Kidney (tissue), 22 donors: ENCODE measurements at places on chromosomes 2 and 18.

- no peak overlapping the region for H3K27ac ChIP-seq
- no peak overlapping the region for H3K4me3 ChIP-seq
- DNase-seq, result no peak
- no peaks in the 10 kb centered on the region for H3K36me3 ChIP-seq
Observed at GRCh38 chr18:48637081-48637990, 98.5 kb downstream of the CTIF start.

GRCh38 chr2:42567806-42568400 is 529 bp upstream of the MTA3 start:
- peak overlapping the region; percentile 41 for H3K27ac ChIP-seq
- peak; percentile 80 for DNase-seq
- no peaks in the 10 kb centered on the region for H3K27me3 ChIP-seq
- peaks cover 3% of the 10 kb centered on the region for H3K4me1 ChIP-seq
- H3K36me3 ChIP-seq, result no peaks in the 10 kb centered on the region
- no peak overlapping the region for H3K4me3 ChIP-seq

DNA sequence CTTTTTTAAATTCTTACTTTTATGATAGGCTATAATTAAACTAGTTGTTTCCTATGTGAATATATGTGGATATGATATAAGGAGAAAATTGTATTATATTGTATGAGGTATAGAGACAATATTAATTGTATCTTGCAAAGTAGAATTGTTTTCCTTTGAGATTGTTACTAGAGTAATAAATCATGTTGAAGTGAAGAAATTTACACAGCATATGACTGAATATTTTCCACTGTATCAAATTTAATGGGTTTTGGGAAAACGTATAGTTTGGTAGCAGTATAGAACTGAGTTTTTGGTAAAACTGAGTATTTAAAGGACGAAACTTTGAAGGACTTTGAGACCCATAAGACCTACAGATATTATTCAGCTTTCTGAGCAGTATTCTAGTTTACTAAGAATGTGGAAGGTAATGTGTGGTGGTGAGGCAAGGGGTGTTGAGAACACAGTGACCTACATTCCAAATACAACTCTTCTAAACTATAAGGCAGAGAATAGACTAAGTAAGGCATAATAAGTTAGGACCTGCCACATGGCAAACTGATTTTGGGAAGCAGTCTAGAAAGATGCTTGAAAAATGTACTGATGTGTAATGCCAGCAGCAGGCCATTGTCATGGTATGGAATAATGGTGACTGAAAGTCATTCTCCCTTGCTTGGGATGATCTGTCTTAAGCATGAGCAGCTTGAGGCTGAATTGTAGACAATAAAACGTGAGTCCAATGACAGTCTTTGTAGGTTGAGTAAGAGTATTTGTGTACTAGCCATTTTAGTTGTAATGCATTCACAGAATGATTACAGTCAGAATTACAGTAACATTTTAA is 29.6 kb downstream of the PKP4 start:
- DNase-seq, result no peak
- no peaks in the 10 kb centered on the region for H3K27me3 ChIP-seq
- H3K27ac ChIP-seq, result no peak overlapping the region
- no peaks in the 10 kb centered on the region for H3K4me1 ChIP-seq
- no peaks in the 10 kb centered on the region for H3K36me3 ChIP-seq
- H3K4me3 ChIP-seq, result no peak overlapping the region

DNA sequence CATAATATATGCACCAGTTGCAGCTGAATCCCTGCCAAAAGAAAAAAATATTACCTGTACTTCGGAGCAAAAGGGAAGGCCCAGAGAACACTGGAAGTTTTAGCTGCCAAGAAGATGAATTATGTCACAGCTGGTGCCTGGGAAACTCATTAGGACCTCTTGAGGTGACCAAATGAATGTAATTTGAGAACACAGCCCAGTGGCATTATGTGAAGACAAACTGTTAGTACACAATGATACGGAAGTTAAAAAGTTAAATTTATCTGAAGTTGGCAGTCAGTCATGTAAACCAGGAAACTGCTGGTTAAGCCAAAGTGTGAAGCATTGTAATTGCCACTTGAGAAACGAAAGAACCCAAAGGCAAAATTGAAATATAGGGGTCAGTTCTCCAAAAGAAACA is 80.7 kb downstream of the EML4 start:
- peak; percentile 86 for DNase-seq
- no peak overlapping the region for H3K4me3 ChIP-seq
- H3K4me1 ChIP-seq, result peaks cover 4% of the 10 kb centered on the region
- no peaks in the 10 kb centered on the region for H3K36me3 ChIP-seq
- H3K27me3 ChIP-seq, result no peaks in the 10 kb centered on the region
- no peak overlapping the region for H3K27ac ChIP-seq

GRCh38 chr2:233032551-233033320 is at the start of gene NEU2:
NEU2 (plus strand) TSS chr2:233032672; CDS start chr2:233032672, 0 bp downstream.
- no peaks in the 10 kb centered on the region for H3K36me3 ChIP-seq
- H3K27ac ChIP-seq, result no peak within 1 kb of the TSS
- H3K4me3 ChIP-seq, result no peak within 1 kb of the TSS
- no peaks in the 10 kb centered on the region for H3K4me1 ChIP-seq

DNA sequence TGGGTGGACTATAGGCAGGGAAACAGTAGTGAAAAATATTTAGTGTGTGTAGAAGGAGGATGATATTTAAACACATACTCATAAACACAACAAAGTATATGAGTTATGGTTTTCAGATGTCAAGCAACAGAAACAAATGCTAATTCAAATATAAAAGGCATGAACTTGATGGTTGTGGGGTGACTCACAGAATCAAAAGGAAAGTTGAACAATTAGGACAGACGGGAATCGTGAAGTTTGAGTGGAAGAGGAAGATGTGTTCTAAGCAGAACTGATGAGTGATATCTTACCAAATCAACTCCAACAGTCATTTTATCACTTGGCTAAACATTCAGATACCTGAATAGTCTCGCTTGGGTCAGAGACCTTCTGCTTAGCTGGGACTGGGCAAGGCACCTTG is 53.6 kb upstream of the ITGA6 start:
- peaks cover 3% of the 10 kb centered on the region for H3K4me1 ChIP-seq
- H3K27me3 ChIP-seq, result no peaks in the 10 kb centered on the region
- H3K4me3 ChIP-seq, result no peak overlapping the region
- H3K36me3 ChIP-seq, result no peaks in the 10 kb centered on the region

DNA sequence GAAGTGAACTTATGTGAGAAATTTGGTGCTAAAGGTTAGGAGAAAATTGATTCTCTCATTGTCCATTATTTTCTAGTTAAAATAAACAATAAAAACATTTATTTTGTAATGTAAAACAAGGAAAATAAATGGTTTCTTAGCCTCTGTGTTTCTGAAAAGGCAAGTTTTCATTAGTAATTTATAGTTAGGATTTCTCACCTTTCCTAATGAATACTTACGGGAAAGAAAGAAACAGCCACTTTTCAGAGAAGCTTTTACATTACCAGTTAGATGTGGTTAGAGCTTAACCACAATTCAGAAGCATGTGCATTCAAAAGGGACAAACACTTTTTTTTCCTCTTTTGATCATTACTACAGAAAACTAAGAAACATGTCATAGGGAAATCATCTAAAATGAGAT is 18.8 kb downstream of the NEMP2 start:
- H3K36me3 ChIP-seq, result no peaks in the 10 kb centered on the region
- no peaks in the 10 kb centered on the region for H3K4me1 ChIP-seq
- no peak overlapping the region for H3K4me3 ChIP-seq
- no peaks in the 10 kb centered on the region for H3K27me3 ChIP-seq
- no peak overlapping the region for H3K27ac ChIP-seq

DNA sequence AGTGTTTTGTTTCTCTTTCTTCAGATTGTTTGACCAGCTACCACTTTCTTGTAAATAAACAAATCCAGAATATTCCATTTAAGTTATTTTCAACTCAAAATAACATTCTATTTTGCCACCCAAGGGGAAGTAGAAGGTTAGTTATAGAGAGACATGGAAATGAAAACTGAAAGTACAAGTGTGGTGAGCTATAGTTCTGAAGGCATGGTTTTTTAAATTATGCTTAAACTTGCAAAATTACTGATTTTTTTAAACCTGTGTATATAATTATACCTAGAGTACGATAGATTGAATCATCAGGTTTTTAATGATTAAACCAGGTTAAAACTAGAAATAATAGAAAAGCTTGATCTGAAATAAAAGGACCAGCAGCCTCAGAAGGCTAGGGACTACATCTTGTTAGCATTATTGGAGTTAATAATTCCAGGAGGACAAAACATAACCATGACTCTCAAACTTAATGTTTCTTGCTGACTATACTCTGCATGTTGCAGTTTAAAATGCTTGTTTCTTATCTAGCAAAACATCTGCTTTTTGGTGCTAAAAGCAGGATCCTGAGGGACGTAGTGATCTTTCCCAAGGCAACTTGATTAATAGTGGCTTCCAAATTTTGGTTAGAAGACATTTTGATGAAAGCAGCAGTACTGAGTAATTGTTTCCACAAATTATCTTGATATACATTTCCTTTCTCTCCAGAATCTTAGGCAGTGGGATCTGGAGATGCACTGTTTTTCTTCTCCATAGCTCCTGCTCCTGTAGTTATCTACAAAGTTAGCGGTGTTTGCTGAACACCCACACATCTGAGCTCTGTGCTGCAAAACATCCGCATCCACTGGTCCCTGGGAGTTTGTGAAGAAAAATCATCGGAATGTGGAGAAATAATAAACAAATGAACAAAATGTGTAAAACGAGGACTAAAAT is 327.2 kb upstream of the PKDCC start:
- no peaks in the 10 kb centered on the region for H3K36me3 ChIP-seq
- H3K4me1 ChIP-seq, result peaks cover 5% of the 10 kb centered on the region
- DNase-seq, result peak; percentile 43

GRCh38 chr2:74828543-74828942 is 5.4 kb upstream of the HK2 start:
- no peak overlapping the region for H3K27ac ChIP-seq
- H3K4me1 ChIP-seq, result no peaks in the 10 kb centered on the region
